ENCODE measurements at places on chromosomes 3 and 15. TPM values are rescaled to one million over a fixed set of nuclear protein-coding genes. Genes with fewer than 3 reads are reported as not detected.

Gene ZMAT3
- 10.0 TPM for total RNA-seq

Gene CNTN6
- not detected for total RNA-seq

Gene IL16
- not detected for total RNA-seq

Gene GRIP2
- total RNA-seq, result 0.52 TPM

Gene CD47
- total RNA-seq, result 40.7 TPM

Gene DUOXA2
- total RNA-seq, result not detected

Gene ALDH1L1
- total RNA-seq, result 0.09 TPM

Gene HDAC11
- total RNA-seq, result 7.8 TPM

Gene IL5RA
- total RNA-seq, result not detected

Gene CPEB1
- 2.8 TPM for total RNA-seq

Gene MB21D2
- 5.0 TPM for total RNA-seq

Gene CADPS
- total RNA-seq, result not detected
